ENCODE measurements at places on chromosomes 7 and 10.
A peak's percentile ranks its signal among the peaks of the same experiment; 100 is the strongest.

DNA sequence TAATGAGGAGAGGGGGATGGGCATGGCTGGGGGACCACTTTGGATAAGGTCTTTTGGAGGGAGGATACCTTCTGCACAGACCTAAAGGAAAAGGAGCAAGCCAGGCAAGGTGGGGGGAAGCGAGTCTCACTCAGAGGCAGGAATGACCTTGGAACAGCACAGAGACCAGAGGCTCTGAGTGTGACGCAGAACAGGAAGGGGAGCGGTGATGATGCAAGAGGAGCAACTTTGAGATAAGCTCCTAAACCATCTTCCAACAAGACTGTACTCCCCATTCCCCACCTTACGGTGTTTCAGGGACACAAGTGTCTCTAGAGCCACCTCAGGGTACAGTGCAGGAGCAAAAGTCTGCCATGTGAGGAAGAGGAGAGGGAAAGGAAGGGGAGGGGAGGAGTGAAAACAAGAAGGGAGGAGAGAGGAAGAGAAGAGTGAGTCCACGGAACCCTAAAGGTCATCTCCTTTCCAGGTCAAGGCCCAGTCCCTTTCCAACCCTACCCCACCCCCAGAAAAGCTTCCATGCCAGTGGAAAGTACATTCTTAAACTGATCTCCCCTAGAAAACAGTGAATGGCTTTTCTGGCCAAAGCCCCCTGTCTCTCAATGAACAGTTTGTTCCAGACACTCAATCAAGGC is 54.1 kb downstream of the JAZF1 start:
- no peak for DNase-seq

GRCh38 chr10:122696687-122697086 is 3.0 kb downstream of the C10orf120 start:
- DNase-seq: no peak

DNA sequence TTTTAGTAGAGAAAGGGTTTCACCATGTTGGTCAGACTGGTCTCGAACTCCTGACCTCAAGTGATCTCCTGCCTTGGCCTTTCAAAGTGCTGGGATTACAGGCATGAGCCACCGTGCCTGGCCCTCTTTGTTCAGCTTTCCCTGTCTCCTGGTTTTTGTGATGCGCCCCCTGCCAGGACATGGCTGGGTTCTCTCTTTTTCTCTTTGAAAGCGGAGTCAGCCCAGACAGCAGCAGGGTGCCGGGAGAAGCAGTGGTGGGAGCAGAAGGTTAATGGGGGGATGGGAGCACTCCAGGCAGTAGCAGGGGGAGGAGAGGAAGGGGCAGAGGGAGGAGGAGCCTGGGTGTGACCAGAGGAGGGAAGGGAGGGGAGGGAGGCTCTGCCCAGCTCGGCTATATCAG is 1.8 kb downstream of the MUC3A start:
- DNase-seq: no peak

DNA sequence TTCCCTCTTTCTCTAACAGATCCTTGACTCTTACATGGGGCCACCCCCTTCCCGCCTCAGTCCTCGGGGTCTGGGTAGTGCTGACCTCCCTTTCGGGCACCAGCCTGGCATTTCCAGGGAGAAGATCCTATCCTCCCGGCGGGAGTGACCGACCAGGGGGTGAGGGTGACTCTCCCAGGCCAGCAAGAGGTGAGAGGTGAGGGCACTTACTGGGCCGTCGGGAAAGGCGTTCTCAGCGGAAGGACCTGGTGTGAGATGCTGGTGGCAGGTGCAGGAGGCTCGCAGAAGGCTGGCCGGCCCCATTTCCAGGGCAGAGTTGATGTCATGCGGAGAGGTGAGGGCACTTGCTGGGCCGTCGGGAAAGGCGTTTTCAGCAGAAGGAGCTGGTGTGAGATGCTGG is 4.2 kb upstream of the FOXL3 start:
- no peak for DNase-seq

DNA sequence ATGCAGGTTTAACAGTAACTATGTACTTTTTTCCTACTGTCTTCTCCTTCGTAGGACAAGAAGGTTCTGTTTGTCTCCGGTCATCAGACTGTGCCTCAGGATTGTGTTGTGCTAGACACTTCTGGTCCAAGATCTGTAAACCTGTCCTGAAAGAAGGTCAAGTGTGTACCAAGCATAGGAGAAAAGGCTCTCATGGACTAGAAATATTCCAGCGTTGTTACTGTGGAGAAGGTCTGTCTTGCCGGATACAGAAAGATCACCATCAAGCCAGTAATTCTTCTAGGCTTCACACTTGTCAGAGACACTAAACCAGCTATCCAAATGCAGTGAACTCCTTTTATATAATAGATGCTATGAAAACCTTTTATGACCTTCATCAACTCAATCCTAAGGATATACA is 2.4 kb downstream of the DKK1 start:
- DNase-seq: no peak

- no peak for DNase-seq
These were observed 484.5 kb downstream of the PLXDC2 start for GRCh38 chr10:20300735-20301134.

GRCh38 chr10:69629897-69630650 is at the start of gene FAM241B:
TSS of gene FAM241B (plus strand) at chr10:69630247. CDS start at chr10:69631744, 1,497 bp downstream.
- DNase-seq: peak; percentile 64

- no peak for DNase-seq
These were observed 4.8 kb upstream of the GCK start for GRCh38 chr7:44194069-44194468.

GRCh38 chr7:83118347-83119025 is 44.2 kb downstream of the PCLO start:
- DNase-seq: no peak

- no peak for DNase-seq
These were observed 577.7 kb upstream of the AUTS2 start for GRCh38 chr7:69020536-69020935.

DNA sequence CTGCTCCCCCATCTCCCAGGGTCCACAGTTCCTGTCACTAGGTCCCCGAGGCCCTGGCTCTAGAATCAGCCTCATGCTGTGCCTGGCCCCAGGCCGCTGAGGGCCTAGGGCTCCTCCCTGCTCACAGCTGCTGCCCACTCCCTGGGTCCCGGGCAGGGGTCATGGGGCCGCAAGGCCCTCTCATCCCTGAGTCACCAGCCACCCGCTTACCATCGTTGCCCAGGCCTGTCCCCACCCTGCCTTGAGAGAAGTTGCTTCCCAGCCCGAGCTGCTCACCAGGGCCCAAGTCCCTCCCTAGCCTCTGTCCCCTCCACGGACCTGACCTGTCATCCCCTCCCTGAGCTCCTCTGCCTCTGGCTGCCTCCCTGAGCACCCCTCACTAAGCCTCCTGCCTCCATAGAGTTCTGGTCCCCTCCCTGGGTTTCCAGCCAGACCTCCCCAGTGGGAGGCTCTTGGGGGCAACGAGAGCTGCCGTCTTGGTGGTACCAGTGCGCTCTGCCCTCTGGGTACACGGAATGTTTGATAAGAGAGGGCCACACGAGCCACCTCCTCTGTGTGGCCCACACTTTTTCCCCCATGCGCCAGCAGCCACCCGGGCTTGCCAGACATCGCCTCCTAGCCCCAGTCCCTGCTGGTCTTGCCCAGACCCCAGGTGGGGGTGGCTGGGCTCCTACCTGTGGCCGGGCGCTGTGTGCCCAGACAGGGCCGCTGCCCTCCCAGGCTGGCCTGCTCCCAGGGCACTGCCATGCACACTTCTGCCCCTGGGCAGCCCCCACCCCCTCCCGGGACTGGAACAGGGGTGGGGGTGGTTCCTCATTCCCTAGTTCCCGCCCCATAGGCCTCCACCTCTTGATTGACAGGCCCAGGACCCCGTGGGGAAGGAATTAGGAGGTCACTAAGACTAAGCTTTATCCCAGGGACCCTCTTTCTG is 21.3 kb downstream of the MLXIPL start:
- no peak for DNase-seq

DNA sequence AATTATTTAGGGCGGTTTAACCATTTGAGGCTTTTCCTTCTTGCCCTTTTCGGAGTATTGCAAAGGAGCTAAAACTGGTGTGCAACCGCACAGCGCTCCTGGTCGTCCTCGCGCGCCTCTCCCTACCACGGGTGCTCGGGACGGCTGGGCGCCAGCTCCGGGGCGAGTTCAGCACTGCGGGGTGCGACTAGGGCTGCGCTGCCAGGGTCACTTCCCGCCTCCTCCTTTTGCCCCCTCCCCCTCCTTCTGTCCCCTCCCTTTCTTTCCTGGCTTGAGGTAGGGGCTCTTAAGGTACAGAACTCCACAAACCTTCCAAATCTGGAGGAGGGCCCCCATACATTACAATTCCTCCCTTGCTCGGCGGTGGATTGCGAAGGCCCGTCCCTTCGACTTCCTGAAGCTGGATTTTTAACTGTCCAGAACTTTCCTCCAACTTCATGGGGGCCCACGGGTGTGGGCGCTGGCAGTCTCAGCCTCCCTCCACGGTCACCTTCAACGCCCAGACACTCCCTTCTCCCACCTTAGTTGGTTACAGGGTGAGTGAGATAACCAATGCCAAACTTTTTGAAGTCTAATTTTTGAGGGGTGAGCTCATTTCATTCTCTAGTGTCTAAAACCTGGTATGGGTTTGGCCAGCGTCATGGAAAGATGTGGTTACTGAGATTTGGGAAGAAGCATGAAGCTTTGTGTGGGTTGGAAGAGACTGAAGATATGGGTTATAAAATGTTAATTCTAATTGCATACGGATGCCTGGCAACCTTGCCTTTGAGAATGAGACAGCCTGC is 3.1 kb downstream of the FZD1 start:
- DNase-seq: no peak

DNA sequence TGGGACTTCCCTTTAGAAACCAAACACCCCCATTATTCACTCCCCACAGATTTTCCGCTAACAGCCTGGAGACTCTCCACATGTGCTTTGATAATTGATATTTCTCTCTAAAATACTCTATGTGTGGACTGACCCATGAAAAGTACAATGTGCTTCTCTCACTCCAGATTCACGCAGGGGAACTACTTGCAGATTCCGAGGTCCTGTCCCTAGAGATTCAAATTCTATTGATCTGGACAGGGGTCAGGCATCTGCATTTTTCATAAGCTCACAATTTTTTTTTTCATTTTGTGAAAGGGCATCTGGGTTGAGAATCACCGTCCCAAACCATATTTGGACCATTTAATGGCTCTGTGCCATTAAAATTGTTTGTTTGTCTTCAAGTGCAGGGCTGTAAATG is 98.7 kb downstream of the CALCR start:
- DNase-seq: no peak

GRCh38 chr10:15585303-15585715 is 134.4 kb downstream of the ITGA8 start:
- no peak for DNase-seq

DNA sequence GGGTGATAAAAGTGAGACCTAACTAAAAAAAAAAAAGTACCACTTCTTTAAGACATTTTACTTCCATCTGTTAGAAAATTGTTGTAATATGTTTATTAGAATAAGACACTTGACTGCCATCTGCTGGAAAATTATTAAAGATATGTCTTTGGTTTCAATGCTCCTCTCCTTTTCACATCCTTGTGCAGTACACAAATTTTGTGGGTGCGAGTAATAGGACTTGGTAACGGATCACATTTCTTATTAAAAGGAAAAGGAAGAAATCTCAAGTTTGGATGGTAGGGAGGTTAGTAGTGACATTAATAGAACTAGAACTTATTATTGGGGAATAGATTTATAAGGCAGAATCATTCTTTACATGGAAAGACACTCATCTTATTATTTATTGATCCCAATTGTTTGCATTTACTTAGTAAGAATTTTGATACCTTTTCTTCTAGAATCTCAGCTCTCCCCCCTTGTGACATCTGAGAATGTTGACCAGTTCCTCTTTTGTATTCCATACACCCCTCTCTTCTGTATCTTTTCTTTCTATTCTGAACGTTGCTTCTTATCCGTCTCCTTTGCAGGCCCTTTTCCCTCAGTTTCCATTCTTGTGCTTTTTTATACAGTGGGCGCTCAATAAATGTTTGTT is 43.0 kb upstream of the RPA3 start:
- DNase-seq: no peak

DNA sequence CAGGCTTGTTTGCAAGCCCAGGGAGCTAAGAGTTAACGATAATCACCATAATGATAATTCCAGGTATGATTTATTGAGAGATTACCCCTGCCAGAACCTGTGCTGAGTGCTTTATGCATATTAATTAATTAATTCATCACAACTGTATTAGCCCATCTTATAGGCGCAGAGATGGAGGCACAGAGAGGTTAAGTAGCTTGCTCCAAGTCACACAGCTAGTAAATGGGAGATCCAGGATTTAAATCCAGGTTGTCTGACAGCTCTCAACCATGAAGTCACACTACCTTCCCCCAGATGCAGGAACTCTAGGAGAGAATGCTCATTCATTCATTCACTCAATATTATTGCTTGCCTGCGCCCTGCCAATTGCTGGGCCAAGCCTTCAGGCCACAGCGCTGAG is 84.5 kb downstream of the FAM241B start:
- no peak for DNase-seq

GRCh38 chr7:120691915-120692314 is 166.0 kb downstream of the TSPAN12 start:
- DNase-seq: no peak

DNA sequence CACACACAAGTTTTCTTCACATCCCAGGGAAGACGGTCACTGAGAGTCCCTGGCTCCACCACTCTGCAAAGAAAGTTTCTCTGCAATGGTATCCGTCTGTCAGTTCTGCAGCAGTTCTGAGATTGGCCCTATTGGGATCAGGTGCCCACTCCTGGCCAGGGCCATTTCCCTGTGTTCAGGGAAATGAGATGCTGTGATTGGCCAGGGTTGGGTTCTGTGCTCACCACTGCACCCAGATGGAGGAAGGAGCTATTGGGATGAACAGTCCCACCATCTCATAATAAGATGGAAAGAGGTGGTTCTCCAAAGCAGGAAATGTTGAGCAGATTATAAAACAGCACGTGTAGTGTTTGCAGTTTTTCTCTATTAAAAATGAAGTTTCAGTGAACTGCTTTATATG is 13.3 kb upstream of the PIP4K2A start:
- DNase-seq: no peak

DNA sequence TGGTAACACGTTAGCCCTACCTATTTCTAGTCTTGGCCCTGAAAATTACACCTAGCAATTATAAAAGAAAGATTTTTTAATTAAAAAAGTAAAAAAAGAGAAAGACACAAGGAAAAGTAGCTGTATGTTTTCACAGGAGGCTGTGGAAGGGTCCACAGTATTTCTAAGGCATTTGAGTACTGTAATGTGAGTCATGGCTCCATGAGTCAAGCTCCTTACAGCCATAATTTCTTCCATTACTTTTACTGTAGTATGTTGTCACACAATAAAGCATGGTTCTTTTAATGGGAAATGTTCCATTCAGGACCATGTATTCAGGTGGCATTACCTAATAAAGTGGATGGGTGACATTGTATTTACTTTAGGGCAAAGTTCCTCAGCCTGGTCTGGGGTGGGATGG is 113.4 kb downstream of the GPR37 start:
- DNase-seq: no peak

DNA sequence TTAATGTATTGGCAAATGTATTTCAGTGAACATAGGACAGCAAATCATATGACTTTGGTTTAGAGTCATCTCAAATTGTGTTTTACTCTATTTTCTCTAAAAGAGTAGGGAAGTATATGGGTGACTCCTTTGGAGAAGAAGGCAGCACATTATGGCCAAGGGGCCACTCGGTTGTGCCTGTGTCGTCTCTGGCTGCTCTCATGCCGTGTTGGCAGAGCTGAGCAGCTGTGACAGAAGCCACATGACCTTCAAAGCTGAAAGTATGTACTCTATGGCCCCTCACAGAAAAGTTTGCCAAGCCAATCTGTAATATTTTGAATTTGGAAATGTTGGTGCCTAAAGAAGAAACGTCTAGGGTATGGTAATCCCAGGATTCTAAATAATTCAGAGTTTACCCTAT is 47.5 kb downstream of the TASOR2 start:
- no peak for DNase-seq

Data from effector CD8-positive, alpha-beta T cell (primary cell).